Pons (tissue), 1 donor: ENCODE measurements at places on chromosomes 3 and 15.

DNA sequence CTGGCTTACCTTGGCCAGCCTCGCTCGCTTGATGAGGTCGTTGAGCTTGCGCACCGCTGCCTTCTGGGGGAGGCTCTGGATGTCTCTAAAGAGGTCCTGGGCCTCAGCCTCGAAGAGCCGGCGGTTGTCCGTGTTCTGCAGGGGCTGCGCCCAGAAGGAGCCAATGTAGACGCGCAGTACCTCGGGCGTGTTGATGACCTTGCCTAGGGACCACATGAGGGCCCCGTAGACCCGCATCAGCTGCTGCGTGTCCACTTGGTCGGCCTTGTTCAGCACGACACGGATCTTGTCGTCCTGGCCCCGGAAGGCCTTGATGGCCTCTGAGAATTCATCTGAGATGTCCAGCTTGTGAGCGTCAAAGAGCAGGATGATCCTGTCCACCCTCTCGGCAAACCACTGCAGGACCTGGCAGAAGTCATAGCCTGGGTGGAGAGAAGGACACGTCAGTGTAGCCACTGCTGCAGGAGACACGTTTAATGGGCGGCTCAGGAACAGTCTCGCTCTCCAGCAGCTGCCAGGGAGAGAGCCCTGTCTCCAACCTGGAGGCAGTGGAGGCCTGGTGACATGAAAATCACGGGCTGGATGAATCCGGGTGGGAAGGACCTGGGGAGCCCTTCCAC is 25.5 kb upstream of the SPTBN5 start:
- no peak for DNase-seq

- peak; percentile 43 for DNase-seq
Measured at GRCh38 chr3:188578576-188579363, 424.8 kb downstream of the LPP start.

DNA sequence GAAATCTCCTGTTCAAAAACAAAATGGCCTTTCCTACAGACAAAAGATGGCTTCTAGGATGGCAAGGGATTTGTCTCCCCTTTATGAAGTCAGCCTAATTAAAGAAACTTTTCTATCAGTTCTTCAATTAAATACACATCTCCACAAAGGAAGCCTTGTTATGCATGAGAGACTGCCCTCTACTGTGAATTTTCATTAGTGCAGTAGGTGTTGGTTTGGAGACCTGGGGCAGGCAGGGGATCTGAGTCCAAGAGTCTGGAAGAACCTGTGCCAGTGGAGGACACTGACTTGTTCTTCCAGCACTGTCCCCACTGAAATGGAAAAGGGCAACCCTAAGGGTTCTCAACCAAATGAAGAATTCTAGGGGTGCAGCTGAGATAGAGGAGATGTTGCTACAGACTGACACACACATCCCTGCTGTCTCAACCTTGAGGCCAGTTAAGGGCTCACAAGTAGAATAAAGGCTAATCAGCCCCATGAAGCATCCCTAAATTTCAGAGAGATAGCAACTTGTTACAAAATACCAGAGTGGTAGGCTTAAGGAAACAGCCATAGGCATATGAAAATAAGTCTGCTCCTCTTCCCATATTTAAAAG is 174.0 kb upstream of the PRICKLE2 start:
- peak; percentile 69 for DNase-seq

DNA sequence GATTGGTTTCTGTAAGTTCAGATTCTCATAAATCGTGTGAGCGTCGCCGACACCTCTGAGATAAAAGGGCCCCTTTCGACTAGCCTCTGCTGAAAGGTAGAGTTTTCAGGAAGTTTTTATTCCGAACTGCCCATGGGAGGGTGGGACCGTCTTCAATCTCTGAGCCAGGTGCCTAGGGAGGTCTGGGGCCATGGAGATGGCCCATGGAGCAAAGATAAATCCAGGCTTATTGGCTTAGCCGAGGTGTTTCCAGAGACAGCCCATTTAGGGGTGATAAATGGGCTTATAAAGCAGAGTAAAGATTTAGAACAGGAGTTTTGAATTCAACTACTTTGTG is 442 bp downstream of the QTRT2 start:
- no peak for DNase-seq

GRCh38 chr3:30480587-30480986 is 125.8 kb upstream of the TGFBR2 start:
- no peak for DNase-seq

DNA sequence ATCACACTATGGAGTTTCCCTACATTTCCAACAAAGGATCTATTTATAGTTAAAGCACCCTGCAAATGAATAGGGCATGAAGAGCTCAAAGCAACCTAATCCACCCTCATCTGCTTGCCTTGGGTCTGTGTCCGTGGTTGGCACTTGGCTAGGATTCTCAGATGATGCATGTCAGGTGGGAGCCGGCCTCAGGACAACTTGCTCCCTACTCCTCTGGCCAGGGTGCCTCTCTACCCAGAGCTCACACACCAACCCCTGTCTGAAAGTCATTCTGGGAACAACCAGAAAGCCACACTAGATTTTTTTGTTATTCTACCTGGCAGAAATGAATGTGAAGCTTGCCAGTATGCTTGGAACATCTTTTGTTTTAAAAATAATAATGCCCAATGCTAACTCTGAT is 13.2 kb downstream of the ARHGEF3 start:
- no peak for DNase-seq

DNA sequence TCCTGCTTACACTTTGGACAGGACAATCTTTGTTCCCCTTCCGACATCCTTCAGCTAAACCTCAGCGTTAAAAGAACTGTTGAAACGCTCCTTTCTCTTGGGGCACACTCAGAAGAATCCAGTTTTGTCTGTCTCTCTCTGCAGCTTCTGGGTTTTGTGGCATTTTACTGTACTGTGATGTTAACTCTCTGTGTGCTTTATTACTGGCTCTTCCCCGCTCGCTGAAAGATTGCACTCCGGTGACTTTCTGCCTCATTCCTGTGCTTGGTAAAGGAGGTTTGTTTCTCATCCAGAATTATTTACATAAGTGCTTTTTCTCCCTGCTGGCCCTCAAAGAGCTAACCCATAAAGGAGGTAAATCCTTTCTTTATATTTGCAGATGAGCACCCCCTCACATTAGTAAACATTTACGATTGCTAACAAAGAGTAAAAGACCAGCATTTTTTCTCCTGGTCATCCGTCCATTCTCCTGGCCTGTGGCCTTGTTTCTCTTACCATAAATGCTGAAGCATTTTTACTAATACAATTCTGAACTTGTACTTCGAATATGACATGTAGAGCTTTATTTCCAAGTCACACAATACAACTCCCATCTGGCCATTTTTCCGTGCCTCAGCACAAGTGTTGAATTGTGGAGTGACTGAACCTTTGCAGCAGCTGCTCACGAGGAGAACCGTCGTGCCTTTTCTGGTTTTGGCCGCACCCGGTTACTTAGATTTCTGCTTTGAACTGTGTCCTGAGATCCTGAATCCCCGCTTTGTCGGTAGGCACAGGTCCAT is 69.3 kb upstream of the RPL35A start:
- peak; percentile 53 for DNase-seq

- DNase-seq, result no peak
Measured at GRCh38 chr15:101206176-101206591, 45.7 kb downstream of the CHSY1 start.

GRCh38 chr3:61774279-61774890 is 213.0 kb downstream of the PTPRG start:
- DNase-seq, result no peak

- no peak for DNase-seq
Measured at GRCh38 chr3:37726525-37727290, 135.0 kb upstream of the CTDSPL start.

GRCh38 chr3:136022529-136023263 is 57.2 kb downstream of the PPP2R3A start:
- DNase-seq, result no peak

DNA sequence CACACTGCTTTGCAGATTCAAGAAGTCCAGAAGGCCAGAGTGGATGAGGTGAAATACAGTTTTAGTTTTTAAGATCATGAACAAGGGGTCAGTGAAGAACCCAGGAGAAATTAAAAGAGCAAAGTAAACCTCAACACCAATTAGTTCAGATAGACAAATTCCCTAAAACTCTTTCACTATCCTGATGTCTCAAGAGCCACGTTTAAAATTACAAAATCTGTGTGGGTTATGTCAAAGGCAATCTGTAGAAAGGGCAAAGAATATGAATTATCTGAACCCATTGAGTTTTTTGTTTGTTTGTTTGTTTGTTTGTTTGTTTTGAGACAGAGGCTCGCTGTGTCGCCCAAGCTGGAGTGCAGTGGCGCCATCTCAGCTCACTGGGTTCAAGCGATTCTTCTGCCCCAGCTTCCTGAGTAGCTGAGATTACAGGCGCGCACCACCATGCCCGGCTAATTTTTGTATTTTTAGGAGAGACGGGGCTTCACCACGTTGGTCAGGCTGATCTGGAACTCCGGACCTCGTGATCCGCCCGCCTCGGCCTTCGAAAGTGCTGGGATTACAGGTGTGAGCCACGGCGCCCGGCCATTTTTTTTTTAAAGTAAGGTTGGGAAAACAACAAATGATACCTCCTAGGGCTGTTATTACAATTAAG is 32.1 kb upstream of the ST3GAL6 start:
- no peak for DNase-seq

DNA sequence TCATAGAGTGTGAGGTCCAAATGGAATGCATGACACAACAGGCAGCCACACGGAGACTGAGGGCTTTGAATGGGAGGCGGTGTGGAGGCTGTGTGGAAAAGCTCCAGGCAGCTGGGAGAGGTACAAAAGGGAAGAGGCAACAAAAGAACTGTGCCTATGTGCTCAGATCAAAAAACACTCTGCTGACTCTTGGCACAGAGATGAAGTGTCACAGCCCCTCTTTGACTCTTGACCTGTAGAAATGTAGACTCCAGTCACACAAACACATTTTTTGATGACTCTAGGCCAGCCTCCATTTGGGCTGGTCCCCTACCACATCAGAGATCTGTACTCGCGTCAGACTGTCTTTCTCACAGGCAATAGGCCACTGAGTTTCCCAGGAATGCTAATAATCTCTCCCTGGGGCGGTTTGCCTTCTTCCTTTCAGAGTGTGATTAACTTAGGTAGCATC is 456.0 kb downstream of the TUSC7 start:
- DNase-seq, result no peak

GRCh38 chr15:20348291-20348899 is 193.2 kb downstream of the GOLGA6L6 start:
- DNase-seq, result no peak

GRCh38 chr15:42070279-42070975 is 23.9 kb downstream of the PLA2G4D start:
- DNase-seq, result no peak

DNA sequence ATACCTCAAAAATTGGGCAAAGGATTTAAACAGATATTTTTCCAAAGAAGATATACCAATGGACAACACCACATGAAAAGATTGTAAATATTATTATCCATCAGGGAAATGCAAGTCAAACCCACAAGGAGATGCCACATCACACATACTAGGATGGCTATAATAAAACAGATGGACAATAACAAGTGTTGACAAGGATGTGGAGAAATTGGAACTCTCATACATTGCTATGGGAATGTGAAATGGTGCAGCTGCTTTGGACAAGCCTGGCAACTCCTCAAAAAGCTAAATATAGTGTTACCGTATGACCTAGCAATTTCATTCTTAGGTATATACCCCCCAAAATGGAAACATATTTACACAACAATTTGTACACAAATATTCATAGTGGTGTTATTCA is 59.3 kb downstream of the PPCDC start:
- DNase-seq, result no peak

- DNase-seq, result peak; percentile 41
Measured at GRCh38 chr15:29268706-29269484, 727 bp downstream of the NSMCE3 start.

DNA sequence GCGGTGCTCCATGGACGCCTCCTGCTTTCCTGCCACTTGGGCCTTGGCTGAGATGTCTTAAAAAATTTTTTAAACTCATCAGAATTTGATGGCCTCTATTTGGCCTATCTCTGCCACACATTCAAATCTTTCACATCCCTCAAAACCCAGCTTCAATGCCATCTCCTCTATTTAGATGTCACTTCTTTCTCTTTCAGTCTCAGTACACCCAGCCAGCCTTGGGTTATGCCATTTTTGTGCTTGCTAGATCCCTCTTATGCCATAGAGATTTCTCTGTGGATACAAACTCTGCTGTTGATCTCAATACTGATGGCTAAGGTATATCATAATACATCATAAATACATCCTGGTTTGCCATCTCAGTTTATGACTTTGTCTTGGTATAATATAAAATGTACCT is 222.3 kb upstream of the TPRG1 start:
- no peak for DNase-seq

- DNase-seq, result peak; percentile 40
Measured at GRCh38 chr15:81284256-81285031, 39.5 kb downstream of the STARD5 start.

DNA sequence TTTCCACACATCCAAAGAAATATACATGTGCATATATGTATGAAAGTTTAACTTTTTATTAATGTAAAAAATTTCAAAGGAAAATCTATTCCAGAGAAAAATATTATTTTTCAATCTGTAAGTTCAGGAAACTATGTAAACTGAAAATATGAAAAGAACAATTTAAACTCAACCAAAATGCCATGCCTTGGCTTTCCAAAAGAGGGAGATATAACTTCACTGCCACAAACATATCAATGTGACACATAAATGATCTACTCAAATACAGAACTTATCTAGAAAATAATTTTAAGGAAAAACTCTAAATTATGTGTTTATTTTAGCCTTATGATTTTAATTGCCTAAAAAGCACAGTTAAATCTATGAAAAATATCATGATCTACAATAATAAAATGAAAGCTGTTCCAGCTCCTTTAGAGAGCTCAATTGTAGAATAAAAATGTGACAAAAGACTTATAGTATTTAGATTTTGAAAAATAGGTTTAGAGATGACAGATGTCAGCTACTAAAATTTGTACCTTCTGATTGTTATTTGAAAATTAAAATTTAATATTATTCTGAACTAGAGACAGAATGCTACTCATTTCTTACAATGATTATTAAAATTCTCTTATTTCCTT is 94.8 kb downstream of the GBE1 start:
- DNase-seq, result peak; percentile 45

GRCh38 chr3:131454501-131454900 is 48.3 kb downstream of the MRPL3 start:
- DNase-seq, result no peak

- DNase-seq, result no peak
Measured at GRCh38 chr3:123156276-123156995, 45.3 kb upstream of the SEC22A start.
